ENCODE measurements at places on chromosomes 7 and 10.

DNA sequence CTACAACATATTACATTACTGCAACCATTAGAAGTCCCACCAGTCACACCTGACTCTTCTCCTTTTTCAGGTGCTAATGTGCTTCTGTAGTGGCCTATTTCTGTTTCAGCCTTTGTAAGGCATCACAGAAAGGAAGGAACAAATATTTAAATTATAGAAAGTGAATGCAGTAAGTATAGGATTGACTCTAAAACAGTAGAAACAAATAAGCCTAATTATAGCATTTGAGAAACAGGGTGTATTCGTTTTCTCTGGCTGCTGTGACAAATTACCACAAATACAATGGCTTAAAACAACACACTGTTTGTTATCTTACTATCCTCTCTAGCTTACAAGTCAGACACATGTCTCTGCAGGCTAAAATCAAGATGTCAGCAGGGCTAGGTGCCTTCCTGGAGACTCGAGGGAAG, 69.4 kb downstream of the CCSER2 start:
- DNase-seq = peak; percentile 7

DNA sequence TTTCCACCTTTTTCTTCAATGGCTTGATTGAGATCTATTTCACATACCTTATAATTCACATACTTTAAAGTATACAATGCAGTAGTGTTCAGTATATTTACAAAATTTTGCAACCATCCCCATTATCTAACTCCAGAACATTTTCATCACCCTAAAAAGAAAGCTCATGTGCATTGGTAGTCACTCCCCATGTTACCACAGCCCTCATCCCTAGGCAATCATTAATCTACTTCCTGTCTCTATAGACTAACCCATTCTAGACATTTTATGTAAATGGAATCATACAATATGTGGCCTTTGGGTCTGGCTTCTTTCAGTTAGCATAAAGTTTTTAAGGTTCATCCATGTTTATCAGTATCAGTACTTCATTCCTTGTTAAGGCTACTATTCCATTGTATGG, 214.2 kb downstream of the WDR11 start:
- no peak for DNase-seq

GRCh38 chr10:70592186-70592735, 10.3 kb downstream of the PRF1 start:
- DNase-seq = no peak

DNA sequence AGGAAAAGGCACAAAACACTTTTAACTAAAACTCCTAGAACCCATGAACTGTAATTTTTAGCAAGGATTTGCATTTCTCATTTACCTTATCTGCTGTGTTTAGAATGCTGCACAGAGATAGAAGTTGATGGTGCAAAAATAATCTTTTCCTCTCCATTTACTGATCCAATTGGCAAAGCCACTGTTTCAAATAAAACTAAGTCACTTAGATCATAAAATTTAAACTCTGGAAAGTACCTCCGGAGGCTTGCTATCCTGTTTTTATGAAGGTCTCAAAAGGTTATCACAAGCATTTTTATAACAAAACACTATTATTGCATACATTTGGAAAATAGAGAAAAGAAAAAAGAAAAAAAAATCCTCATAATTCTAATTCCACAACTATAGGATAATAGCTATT, 7.6 kb downstream of the CPA2 start:
- DNase-seq = no peak

DNA sequence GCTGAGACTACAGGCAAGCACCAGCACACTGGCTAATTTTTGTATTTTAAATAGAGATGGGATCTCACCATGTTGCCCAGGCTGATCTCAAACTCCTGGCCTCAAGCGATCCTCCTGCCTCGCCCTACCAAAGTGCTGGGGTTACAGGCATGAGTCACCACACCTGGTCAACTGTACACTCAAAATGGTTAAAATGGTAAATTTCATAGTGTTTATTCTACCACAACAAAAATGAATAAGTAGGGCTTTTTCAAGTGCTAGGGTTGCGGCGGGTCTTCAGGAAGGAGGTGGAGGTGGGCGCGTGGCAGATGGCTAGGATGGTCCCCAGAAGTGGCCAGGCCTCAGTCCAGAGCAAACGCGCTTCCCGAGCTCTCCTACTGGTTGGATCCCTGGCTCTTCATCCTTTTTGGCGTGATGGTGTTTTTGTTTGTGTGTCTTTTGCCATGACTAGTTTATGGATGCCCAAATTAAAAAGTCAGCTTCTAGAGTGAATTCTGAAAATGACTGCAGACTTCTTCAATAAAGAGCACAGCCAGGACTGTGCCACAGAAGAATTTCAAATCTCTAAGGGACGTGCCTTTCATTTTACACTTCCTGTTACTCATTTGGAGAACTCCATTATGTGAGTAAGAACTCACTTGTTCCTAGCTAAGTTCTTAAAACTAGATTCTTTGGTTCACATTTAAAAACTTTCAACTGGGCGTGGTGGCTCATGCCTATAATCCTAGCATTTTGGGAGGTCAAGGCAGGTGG, 73.9 kb downstream of the TMEM130 start:
- no peak for DNase-seq

DNA sequence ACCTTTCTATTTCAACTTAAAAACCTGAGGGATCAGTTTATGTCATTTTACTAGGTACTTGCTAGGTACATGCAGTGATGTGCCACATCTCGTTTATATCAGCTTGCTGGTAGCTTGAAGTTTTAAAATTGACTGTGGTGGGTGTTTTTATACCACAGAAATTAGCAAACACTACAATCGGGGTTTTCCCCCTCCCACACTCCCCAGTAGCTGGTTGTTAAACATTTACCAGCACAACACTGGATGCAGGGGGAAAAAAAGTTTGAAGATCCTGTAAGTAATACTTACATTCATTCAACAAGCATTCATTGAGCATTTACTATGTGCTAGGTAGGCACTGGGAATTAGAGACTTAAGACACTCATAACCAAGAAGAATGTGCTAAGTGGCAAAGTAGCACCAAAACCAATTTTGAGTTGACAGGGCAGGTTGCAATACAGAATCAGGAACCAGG, 32.6 kb downstream of the USP6NL start:
- DNase-seq = no peak

GRCh38 chr10:131735577-131735976, 165.2 kb upstream of the PPP2R2D start:
- DNase-seq = no peak

DNA sequence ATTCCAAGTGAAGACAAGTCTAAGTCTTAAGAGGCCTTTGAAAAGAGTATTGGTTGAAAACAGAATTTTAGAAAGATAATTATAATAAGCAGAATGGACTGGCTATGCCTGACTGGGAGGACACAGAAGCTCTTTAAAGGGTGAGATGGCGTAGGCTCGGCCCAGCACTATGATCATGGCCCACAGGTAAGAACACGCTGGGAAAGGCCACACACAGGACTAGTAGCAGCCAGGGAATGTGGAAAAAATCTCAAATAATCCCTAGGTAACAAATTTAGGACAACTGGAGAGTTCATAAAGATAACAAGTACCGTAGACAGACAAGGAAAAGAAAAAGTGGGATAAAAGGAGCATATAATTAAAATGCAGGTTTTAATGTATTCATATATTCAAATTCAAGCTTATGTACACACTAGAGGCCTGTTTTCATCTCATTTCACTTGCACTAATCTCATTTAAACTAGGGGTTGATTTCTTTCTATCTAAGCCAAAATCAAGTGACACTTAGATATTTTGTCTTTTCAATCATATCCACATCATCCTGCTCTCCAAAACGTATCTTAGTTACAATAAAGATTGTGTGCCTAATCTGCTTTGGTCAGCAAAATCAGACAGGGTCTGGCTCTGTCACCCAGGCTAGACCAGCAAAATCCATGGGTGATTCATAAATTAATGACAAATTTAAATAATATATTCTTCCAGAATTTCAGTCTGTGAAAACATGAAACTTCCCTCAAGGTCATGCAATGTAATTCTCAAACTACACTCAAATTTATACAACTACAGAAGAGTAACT, 53.0 kb downstream of the EZH2 start:
- no peak for DNase-seq

DNA sequence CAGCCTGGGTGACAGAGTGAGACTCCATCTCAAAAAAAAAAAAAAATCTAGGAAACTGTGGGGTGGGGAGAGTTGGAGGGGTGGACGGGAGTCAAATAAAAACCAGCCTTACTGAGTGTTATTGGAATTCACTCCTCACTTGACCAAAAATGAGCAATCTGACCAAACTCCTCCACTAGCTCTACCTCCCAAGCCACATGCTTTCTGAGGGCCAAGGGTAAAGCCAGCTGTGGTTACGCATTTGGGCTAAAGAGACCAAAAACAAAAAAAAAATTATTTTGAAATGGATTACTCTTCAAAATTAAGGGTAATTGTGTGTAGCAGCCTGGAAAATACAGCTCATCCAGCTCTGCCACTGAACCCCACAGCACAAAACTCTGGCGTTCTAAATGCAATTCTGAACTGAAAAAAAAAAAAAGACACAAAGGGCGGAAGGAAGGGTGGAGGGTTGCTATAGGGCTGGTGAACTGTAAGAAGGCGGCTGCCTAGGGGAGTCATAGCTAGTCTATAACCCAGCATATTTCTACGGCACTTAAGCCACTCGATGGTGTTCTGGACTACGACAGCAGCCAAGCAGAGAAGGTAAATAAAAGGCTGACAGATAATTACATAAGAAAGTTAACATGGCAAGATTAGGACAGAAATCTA, 7.8 kb downstream of the ELMO1 start:
- no peak for DNase-seq

DNA sequence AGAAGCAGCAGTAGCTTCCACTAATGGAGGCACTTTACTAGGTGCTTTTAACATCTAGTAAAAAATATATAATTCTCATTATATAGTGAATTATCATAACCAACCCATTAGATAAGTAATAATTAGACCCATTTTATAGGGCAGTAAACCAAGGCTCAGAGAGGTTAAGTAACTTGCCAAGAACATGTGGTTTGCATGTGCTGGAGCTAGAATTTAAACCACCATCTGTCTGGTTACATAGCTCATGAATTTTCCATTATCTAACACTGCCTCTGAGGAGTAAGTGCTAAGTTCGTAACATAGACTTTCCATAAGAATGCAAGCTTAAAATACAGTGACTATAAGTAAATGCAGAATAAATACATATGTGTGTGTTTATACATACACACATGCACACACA, 41.9 kb downstream of the CREB3L2 start:
- no peak for DNase-seq

GRCh38 chr7:112079673-112080072, 126.5 kb downstream of the DOCK4 start:
- DNase-seq = no peak

Data from eye (tissue), 1 donor.